ENCODE measurements at places on chromosomes 7 and 10.

GRCh38 chr7:65448816-65449504 is 75.3 kb downstream of the ZNF92 start:
- DNase-seq, result no peak

DNA sequence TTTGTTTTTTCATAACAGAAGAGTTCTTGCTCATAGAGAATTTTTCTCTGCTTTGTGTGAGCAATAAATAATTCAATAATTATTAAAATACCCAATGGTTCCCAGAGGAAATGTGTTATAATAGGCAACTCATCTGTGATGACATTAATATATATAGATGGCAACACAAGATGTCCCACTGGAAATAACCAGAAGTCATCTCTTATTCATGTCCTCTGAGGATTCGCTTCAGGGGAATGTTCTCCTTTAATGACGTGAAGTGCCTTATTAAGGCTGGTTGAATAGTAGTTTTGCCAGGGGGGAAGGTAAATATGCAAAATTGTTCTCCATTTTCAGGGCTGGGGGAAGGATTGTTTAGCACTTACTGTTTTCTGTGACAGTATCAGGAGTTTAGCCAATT is 3.1 kb downstream of the SLC39A12 start:
- no peak for DNase-seq

GRCh38 chr10:23322082-23322481 is 22.5 kb downstream of the C10orf67 start:
- DNase-seq, result no peak

- no peak for DNase-seq
Measured at GRCh38 chr7:113636727-113637421, 281.9 kb downstream of the PPP1R3A start.

GRCh38 chr10:118107040-118107439 is 60.3 kb upstream of the RAB11FIP2 start:
- DNase-seq, result no peak

GRCh38 chr10:103605359-103606096 is 112.0 kb downstream of the NEURL1 start:
- DNase-seq, result no peak

GRCh38 chr7:44893710-44894234 is 8.4 kb upstream of the PURB start:
- DNase-seq, result no peak

DNA sequence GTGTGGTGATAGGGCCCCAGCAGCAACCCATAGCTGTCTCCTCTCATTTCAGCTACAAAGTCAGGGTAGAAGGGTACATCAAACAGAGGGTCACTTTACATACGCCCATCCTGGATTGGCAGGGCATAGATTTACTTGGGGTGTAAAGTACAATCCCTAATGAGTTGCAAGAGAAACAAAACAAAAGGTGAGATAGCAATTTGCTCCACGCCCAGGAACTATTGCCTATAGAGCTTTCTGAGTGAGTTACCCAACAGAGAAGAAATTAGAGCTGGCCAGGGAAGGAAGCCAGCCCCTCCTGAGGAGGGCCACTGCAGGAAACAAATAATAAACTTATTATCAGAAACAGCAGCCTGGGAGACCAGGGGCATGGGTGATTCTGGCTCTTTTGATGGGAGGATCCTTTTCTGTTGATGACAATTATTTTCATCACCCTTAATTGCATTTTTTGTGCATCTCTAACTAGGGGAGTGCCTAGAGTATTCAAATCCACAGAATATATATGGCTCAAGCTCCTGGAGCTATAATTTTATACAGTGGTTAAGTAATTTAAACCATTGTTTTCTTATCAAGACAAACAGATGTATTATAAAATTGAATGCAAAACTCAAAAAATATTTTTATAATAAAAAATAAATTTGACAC is 47.4 kb downstream of the SLC26A5 start:
- no peak for DNase-seq

- no peak for DNase-seq
Measured at GRCh38 chr10:103932971-103933370, 15.0 kb upstream of the STN1 start.

DNA sequence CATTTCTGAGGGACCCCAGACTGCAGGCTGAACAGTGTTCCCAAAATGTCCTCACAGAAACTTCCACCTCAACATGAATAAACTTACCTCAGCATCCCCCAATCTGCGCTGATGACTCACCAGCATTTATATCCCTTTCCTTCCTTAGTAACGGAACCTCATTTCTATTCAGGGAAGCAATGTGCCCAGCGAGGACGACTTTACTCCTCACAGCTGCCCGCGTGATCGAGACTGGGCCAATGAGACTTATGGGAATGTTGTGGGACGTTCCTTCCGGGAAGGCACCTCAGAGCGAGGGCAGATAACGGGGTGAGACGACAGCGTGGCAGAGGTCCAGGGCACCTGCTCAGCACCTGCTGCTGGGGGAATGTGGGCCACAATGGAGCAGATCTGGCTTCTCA is 73.1 kb upstream of the CAMK2B start:
- DNase-seq, result no peak

- no peak for DNase-seq
Measured at GRCh38 chr10:26372513-26373354, 65.4 kb upstream of the APBB1IP start.
